ENCODE measurements at places on chromosomes 4 and X. TPM values are rescaled to one million over a fixed set of nuclear protein-coding genes. Genes with fewer than 3 reads are reported as not detected.

FGF2 gene
- total RNA-seq = 9.7 TPM

GRCh38 chr4:89056953-89057398 is at the start of gene FAM13A:
Gene FAM13A (minus strand): TSS chr4:89057185. CDS start chr4:89056964, 221 bp downstream.
- DNase-seq = peak; percentile 97

DNA sequence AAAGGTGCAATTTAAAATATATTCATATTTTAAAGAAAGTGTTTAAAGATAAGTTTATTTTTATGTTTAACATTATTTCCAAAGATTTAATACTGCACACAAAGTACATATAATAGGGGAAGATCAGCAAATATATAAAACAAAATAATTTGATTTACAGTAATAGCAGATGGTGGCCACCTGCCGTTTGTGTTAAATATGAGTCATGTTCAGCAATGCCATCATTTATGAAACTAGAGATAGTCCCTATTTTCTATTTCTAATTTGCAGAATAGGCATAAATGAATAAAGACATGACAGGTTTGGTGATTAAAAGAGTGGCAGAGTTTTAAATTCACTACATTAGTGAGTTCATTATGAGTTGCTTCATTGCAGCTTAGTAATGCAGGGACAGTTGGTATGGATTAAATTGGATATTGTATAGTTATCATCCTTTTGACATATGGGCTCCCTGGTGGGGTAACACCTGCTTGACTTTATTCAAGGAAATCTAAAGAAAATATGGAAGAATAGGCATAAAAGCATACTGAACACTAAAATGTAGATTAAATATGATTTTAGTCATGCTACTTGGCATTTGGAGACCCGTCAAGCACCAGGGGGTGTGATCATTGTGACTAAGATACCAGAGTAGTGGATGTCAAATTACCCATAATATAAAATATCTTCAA is 78.8 kb upstream of the BANK1 start:
- no peak for DNase-seq

- DNase-seq = peak; percentile 39
These were observed 50.9 kb downstream of the PRKG2 start for GRCh38 chr4:81164126-81164525.

DNA sequence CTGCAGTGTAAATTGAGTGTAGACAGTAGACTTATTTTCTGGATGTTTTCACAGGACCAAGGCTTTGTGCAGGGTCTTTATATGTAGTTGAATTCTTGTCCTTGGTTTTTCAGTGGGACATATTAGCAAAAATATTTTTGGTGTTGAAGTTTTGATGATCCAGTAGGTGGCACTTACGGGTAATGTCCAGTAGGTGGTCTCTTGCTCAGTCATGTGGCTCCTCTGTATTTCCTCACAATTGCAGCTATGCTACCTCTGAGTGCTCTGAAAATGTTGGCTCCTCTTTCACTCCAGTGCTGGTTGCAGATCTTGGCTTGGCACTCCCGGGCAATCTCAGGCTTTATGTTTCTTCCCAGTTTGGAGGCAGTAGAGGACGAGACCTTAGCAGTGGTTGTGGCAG is 419.8 kb upstream of the AMOT start:
- no peak for DNase-seq

NOCT gene
- 18.2 TPM for total RNA-seq

- no peak for DNase-seq
These were observed 40.4 kb upstream of the MAPK10 start for GRCh38 chr4:86400216-86400615.

DNA sequence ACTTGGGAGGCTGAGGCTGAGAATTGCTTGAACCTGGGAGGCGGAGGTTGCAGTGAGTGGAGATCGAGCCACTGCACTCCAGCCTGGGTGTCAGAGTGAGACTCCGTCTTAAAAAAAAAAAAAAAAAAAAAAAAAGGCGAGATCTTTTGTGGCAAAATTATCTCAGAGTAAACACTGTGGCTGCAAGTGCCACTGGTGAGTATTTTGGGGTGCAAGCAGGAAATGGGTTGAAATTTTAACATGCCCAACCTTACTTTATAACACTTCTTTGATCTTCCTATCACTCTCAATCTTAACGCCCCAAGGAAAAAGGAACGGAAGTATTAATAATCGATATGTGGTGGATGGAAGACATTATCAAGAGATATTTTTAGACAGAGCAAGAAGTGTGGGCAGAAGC is 32.1 kb downstream of the SLC34A2 start:
- no peak for DNase-seq

SLITRK4 gene
- total RNA-seq = 17.0 TPM

TCEAL7 gene
- 14.7 TPM for total RNA-seq

DNA sequence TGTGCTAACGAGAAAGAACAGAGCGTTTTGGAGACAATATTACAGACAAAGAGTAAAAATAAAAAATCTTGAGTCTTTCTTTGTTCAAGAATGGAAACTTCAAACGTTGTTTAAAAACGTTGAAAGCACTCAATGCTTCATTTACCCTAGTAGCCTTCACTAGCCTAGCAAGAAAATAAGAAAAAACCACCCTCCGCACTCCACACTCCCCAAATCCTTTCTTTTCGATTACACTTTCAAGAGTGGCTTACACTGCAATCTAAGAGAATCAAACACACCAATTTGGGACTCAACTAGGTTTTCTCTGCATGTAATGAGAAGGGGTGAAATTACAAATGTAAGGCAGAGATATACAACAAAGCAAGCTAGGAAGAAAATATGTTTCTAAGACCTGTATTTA is 4.7 kb downstream of the TMSB4X start:
- DNase-seq = no peak

DNA sequence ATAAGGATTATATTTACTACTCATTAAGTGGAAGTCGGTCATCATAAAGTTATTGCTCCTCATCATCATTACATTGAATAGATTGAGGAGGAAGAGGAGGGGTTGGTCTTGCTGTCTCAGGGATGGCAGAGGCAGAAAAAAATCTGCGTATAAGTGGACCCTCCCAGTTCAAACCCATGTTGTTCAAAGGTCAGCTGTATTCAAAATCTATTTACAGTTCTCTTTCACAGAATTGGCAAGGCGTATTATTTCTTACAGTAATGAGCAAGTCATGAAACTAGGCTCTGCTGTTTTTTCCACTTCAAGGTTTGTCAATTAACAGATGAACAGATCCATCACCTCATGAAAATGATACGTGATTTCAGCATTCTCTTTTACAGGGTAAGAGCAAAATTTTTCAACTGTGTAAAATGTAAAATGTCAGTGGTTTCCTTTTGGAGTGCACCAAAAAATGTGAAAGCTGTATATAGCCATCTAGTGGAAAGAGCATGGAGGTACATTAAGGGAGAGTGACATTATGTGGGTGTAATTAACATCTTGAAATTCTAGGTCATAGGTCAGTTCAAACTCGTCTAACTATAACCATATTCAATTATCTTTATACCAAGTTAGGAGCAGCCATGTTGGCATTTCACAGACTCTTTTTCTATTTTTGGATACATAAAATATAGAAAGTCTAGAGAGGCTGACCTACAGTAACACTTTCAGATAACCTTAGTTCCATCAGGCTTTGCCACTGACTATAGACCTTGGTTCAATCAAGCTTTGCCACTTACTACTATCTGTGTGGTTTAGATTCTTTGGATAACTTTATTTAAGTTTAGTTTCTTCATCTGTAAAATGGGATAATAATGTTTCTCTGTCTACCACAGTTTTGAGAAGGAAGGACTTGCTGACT is 30.1 kb downstream of the NEIL3 start:
- peak; percentile 34 for DNase-seq

- DNase-seq = no peak
These were observed 101.8 kb downstream of the PJA1 start for GRCh38 chrX:69063486-69063885.

- no peak for DNase-seq
These were observed 57.0 kb downstream of the ZNF827 start for GRCh38 chr4:145881576-145881975.

DNA sequence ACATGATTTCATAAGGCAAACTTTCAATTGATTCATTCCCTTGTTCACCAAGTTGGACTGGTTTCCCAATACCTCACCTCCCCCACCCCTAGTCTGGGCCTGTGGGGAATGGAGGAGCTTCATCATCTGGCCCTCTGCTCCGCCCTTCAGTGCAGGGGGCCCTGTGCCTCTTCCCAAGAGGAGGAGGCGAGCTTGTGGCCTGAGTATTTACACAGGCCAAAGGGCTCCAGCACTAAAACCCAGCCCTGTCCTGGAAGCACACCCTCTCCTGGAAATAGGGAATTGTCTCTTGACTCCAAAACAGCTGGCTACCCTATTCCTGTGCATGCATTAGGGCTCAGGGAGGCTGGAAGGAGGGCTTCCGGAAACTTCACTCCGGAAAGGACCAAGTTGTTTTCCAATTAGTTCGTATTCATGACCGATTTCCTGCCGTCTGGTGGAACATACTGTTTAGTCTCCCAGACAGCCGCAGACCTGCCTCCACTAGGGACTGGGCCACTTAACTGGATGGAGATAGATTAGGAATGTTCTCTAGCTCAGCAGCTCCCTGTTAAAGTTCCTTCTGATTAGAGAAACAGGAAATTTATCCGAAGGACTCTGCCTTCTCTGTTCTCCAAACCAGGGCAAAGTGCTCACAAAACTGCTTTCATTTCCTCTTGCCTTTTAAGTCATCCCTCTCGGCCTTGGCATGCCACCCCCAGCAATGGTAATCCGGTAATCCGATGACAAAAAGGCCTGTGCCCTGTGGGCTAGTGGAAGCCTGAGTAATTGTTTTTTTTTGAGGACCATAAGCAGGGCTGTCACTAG is 5.8 kb downstream of the SRPX2 start:
- peak; percentile 81 for DNase-seq

EXOSC9 gene
- total RNA-seq = 20.1 TPM

FAM149A gene
- 6.7 TPM for total RNA-seq

DNA sequence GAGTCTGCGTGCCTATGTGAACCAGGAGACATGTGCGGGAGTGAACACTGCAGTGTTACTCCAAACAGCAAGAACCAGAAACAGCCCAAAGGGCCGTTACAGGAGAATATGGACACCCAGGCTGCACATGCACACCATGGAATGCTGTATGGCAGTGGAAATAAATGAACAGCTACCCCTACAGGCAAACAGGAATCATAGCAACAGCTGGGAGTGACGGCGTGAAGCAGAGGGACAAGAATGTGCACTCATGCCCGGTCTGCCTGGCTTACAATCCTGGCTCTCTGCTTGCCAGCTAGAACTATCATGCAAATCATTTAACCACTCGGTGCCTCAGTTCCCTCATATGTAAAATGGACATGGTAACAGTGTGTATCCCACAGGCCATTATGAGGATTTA is 16.6 kb downstream of the GPKOW start:
- peak; percentile 38 for DNase-seq

- peak; percentile 51 for DNase-seq
These were observed 14.8 kb upstream of the MAMLD1 start for GRCh38 chrX:150348365-150348764.

GRCh38 chrX:48938721-48939425 is 18.5 kb downstream of the OTUD5 start:
- no peak for DNase-seq

- no peak for DNase-seq
These were observed 59.3 kb downstream of the DDIT4L start for GRCh38 chr4:100130964-100131363.

CHRDL1 gene
- total RNA-seq = 1.6 TPM

GRCh38 chrX:12701628-12702027 is 89.6 kb upstream of the PRPS2 start:
- DNase-seq = peak; percentile 79

GRCh38 chr4:39097290-39097689 is 35.3 kb downstream of the KLHL5 start:
- DNase-seq = no peak

DNA sequence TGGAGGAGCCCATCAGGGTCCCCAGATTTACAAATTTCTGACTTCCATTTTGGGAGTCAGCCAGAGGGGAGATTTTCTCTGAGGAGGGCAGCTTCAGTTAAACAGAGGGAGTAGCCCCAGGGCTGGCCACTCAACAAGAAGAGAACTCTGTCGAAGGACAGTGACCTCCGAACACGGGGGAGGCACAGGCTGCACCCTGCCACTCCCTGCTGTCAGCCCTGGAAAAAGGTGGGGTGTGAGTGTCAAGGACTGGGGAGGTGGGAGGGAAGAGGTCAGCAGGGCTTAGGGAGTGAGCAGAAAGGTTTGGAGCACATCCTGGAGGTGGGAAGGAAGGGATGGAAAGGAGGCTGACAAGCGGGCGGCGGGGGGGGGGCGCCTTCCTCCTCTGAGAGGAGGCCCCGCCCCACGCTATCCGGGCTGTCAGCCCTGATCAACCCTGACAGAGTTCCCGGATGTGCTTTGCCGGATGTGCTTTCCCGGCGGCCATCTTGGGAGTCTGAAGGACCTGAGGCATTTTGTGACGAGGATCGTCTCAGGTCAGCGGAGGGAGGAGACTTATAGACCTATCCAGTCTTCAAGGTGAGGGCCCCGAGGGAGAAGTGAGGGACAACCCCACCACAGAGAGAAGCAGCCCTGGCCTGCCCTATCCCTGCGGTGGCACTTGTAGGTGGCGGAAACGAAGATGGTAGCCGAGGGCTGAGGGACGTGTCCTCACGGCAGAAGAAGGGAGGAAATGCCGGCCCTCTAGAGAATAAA is at the start of gene MAGEC1:
MAGEC1 (plus strand) TSS at position 495 of the 756 bp plus-strand sequence. CDS start 1,179 bp downstream, outside the sequence.
- no peak for DNase-seq

TCP11X2 gene
- total RNA-seq = 0.72 TPM

GRCh38 chr4:103197765-103198110 is 405 bp downstream of the CENPE start:
- no peak for DNase-seq
